ENCODE measurements at places on chromosomes 4 and X. TPM values are rescaled to one million over a fixed set of nuclear protein-coding genes. Genes with fewer than 3 reads are reported as not detected.

Gene GAGE12E
- not detected for total RNA-seq

Gene RAB9B
- total RNA-seq, result 1.8 TPM

Gene SYTL4
- total RNA-seq, result 2.9 TPM

Gene ANOS1
- 1.1 TPM for total RNA-seq

Gene PACRGL
- 26.8 TPM for total RNA-seq

Gene NPNT
- total RNA-seq, result 0.59 TPM

Gene OCIAD2
- total RNA-seq, result 8.0 TPM

Gene APLN
- total RNA-seq, result 0.72 TPM

Gene GPRIN3
- under 0.01 TPM for total RNA-seq

Gene EGF
- total RNA-seq, result 0.36 TPM

Gene SMIM31
- not detected for total RNA-seq

Gene PRSS12
- total RNA-seq, result 8.5 TPM

Gene NIPAL1
- under 0.01 TPM for total RNA-seq

Gene CFI
- total RNA-seq, result 53.9 TPM

Gene TMEM154
- 2.9 TPM for total RNA-seq

Gene XPNPEP2
- total RNA-seq, result not detected

Gene MTTP
- total RNA-seq, result not detected

Gene MAP7D2
- total RNA-seq, result under 0.01 TPM

Gene PHF8
- total RNA-seq, result 22.4 TPM

Gene REPS2
- 0.59 TPM for total RNA-seq

Gene ARL9
- 0.59 TPM for total RNA-seq

Gene PABPC1L2B
- not detected for total RNA-seq

Gene GCNA
- 4.3 TPM for total RNA-seq

Gene PAGE4
- total RNA-seq, result not detected

Gene PNMA5
- not detected for total RNA-seq

Gene SMIM10
- total RNA-seq, result 7.1 TPM

Gene RXFP1
- total RNA-seq, result not detected

Gene C4orf50
- total RNA-seq, result not detected

Gene BEND2
- not detected for total RNA-seq

Gene GAGE1
- total RNA-seq, result not detected

Gene ARX
- not detected for total RNA-seq

Gene KANTR
- 12.3 TPM for total RNA-seq

Gene SLC16A2
- total RNA-seq, result 15.6 TPM

Gene ZXDB
- 12.3 TPM for total RNA-seq

Gene LPAR4
- total RNA-seq, result 0.36 TPM

Gene GPR82
- not detected for total RNA-seq

Gene BTC
- 0.29 TPM for total RNA-seq

Gene PABPC5
- 3.2 TPM for total RNA-seq
